ENCODE measurements at places on chromosomes 5 and 9.

- no peak for DNase-seq
These were observed 105.9 kb downstream of the KCNN2 start for GRCh38 chr5:114467729-114468128.

- DNase-seq, result no peak
These were observed 17.9 kb upstream of the SPIN1 start for GRCh38 chr9:88370346-88370745.

- no peak for DNase-seq
These were observed 506.5 kb downstream of the DMAC1 start for GRCh38 chr9:7293091-7293490.

GRCh38 chr5:95439801-95440493 lies 48.8 kb downstream of the FAM81B start:
- DNase-seq, result no peak

DNA sequence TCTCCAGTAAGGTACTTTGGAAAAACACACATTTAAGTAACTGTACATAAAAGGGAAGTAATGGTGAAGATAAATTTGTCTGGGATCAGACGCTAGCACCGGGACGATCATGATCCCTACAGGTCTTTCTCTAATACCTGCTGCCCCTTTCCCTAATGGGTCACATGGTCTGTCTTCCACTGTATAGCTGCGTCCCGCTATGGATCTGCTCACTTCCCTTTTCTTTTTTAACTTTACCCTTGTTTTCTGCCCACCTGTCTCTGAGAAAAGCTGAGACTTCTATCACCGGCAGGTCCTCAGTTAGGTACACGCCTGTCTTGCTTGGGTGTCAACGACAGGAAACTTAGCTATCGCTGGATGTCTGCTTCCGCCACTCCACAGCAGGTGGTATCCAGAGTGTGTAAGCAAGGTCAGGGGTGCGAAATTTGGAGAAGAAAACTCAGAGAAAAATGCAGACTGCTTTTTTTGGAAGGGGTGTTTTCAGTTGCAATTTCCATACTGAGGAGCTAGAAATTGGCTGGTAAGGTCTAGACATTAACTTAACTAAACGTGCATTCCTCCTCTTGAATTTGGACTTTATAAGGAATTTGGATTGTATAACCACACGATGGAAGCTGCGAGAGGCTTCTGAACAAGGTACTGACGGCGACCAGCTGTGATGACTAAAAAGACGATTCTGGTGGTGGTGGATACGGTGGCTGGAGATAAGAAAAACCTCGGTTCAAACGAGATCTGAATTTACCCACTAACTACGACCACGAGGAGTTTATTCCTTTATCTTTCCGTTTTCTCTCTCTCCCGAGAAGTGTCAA lies 1.1 kb upstream of the ICE1 start:
- DNase-seq, result no peak

GRCh38 chr5:39194466-39195136 lies 24.8 kb downstream of the FYB1 start:
- DNase-seq, result no peak

GRCh38 chr9:89658401-89658800 lies 53.6 kb downstream of the GADD45G start:
- no peak for DNase-seq

GRCh38 chr9:132670457-132671391 lies at the start of gene GTF3C4:
Gene GTF3C4, plus strand, starts transcription at chr9:132670464. Its CDS starts 135 bp downstream, at chr9:132670599.
- no peak for DNase-seq

GRCh38 chr5:159851053-159851452 lies 65.2 kb upstream of the ADRA1B start:
- no peak for DNase-seq

DNA sequence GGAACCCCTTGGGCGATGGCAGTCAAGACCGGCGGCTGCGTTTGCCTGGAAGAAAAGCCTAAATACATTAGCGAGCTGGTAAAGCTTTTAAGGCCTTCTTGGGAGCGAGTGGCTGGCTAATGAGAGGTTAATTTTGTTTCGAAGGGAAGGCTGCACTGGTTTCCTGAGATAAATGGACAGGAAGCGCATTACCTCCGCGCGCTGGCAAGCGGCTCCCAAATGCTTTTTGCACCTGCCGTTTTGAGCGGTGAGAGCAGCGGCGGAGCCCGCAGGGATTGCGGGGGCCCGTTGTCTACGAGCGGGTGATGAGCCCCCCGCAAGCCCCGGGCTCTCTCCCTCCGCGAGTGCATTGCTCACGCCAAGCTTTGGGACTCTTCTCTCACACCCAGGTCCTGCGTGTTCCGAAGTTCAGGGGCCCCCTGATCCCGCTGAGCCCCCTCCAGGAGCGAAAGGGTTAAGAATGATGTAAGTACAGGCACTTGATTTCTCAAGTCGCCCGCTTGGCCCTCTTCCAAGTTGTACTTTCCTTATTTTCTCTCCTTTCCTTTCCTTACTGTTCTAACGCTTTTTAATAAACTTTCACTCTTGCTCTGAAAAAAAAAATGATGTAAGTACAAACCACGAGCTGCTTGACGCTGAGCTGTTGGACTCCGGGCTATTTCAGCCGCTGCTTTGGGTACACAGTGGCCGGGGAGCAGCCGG lies 3.1 kb upstream of the RGMB start:
- DNase-seq, result no peak

GRCh38 chr5:25713259-25713658 lies 1068.5 kb upstream of the CDH10 start:
- DNase-seq, result no peak

GRCh38 chr5:31481531-31482165 lies 50.2 kb downstream of the DROSHA start:
- DNase-seq, result no peak

DNA sequence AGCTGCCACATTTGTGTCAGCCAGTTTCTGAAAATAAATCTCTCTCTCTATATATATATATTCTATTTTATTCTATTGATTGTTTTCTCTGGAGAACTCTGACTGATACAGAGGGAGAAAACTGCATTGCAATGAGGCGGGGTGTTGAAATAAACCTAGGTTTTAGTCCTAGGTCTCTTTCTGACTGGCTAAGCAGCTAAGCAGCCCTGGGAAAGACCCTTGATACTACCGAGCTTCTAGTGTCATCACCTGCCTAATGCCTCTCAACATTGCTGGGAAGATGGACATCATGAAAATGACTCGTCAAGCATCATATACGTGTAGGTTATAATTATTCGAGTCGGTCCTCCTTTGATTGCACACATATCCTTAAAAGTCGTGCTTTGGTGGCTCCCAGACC lies 166.5 kb upstream of the IL12B start:
- no peak for DNase-seq

DNA sequence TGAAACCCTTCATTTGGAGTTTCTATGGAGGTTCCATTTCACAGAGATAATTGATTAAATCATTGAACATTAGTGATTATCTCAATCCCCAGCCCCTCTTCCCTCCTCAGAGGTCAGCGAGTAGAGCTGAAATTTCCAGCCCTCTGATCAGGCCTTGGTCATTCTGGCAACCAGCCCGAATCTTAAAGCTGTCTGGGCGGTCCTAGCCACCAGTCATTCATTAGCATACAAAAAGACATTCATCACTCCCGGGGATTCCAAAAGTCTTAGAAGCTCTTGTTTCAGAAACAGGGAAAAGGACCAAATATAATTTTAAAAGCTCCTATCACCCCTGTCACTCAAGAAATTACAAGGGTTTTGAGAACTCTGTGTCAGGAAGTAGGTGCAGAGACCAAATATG lies 41.3 kb downstream of the ZNF474 start:
- DNase-seq, result no peak

DNA sequence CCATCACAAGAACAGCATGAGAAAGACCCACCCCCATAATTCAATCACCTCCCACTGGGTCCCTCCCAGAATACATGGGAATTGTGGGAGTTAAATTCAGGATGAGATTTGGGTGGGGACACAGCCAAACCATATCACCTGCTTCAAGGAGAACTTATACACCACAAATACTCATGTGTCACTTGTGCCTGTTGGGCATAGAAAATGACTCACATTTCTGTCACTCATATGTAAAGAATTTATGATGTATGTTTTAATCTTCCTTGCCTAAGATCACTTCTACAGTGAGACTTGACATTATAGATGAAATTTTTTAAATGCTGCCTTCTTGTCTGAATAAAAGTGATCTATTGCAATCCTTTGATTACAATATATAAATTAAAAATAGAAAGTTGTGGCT lies 23.0 kb upstream of the PRDM6 start:
- no peak for DNase-seq

GRCh38 chr5:150284311-150284710 lies 5.3 kb downstream of the CAMK2A start:
- DNase-seq, result no peak

DNA sequence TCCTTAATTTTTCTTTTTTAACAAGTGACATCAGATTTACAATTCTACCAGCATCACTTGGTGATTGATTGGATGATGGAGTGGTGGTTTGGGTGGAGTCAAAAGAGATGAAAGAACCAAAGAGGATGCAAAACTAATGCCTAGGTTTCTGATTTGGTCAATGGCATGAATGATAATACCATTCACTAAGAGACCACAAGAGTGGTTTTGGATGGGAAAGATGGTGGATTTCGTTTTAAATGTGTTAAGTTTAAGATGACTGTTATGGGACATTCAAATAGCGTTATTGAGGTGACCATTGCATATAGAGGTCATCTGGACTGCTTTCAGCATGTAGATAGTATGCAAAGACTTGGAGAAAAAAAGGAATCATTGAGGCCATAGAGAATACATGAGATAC lies 3.6 kb downstream of the SMC5 start:
- DNase-seq, result no peak

DNA sequence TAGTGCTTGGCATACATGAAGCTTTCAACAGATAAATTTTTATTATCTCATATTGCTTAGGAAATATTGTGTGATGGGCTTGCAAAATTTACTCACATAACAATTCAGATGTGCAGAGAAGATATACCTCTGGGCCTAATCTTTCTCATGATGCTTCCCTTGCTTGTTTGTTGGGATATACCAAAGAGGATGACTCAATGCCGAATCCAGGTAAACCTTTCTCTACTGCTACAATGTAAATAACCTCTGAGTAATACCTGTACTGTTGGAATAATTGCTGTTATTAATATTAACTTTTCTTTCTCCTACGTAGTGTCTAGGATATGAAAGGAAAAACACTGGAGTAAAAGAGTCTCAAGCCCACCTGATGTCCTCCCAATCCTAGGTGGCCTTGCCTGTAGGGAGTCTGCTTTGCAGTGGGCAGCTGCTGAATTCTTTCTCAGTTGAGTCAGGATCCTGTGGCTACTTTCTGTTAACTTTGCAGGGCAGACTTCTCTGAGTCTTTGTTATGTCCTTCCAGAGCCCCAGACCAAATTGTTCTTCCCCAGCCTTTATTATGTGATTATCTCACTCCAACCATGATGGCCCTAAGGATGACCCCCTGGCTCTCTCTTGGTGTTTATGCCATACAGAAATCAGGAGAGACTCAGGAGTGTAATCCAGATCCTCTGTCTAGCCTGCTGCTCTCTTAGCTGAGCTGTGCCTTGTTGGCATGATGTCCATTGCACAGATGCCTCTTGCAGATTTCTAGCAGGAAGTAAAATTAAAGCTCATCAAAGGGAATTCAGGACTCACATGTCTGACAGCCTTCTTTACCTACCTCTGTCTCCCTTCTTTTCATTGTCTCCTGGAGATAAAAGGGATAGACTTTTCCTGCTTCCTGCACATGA lies 208.1 kb downstream of the SNX18 start:
- no peak for DNase-seq

DNA sequence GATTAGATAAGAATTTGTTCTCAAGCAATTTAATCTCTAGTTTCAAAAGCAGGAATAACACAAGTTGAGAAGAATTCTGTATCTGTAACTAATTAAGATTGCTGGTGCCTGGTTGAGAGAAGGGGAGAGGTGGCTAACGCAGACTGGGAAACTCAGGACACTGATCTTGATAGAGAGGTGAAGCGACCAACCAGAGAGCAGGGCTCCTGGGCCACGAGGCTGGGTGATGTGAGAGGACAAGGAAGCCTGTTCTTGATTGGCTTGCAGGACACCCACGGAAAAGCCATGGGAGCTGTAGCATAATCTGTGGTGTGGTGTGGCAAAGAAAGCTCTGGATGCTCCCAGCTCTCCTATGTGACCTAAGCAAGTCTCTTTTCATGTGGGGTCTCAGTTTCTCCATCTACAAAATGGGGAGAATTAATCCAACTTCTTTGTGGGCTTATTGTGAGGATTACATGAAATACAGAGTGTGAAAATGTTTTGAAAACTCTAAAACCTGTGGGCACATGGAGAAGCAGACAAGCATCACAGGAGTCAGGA lies 594.1 kb upstream of the BRINP1 start:
- DNase-seq, result no peak

DNA sequence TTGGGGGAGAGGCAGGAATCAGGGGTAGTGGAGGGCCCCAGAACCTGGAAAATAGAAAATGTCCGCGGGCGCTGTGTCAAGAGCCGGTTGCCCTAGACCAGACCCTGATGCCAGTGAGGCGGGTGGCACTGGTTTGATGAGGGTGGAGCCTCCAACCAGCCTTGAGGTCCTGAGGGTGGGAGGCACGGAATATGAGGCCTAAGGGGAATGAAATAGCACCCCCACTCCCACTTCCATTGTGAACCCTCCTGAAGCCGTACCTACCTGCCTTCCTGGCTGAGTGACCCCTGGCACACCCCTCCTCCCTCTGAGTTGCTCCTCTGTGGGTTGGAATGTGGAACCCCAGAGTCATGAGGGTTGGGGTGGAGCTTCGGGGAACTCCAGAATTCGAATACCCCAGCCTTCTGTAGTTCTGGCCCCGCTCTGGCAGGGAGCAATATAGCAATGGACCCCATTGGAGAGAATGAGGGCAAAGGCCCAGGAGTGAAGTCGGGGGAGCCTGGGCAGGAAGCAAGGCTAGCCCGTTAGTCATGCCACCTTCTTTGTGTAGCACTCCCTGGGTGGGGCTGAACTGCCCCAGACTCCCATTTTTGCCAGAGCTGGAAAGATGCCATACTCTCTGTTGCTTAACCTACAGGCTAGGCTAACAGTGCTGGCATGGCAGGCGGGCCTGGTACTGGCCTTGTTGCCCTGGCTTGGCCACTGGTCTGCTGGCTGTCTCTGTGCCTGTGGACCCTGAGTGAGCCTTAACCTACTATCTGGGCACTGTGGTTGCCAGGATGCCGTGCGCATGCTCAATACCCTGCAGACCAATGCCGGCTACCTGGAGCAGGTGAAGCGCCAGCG lies 1.0 kb downstream of the FPGS start:
- DNase-seq, result no peak

DNA sequence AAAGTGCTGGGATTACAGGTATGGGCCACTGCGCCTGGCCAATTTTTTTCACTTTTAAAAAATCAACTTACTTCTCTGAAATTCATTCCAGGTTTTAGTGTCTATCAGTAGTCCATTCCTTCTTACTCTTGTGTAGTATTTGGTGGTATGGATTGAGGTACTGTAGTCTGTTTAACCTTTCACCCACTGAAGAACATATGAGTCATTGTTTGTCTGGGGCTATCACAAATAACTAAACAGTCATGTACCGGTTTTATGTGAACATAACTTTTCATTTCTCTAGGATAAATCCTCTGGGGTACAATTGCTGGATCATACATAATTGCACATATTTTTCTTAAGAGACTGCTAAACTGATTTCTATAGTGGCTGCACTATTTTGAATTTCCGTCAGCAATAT lies 1188.0 kb upstream of the CDH9 start:
- DNase-seq, result no peak

- no peak for DNase-seq
These were observed 380.5 kb upstream of the SMC2 start for GRCh38 chr9:103713631-103714030.
